ENCODE measurements at places on chromosomes 6 and 20.

DNA sequence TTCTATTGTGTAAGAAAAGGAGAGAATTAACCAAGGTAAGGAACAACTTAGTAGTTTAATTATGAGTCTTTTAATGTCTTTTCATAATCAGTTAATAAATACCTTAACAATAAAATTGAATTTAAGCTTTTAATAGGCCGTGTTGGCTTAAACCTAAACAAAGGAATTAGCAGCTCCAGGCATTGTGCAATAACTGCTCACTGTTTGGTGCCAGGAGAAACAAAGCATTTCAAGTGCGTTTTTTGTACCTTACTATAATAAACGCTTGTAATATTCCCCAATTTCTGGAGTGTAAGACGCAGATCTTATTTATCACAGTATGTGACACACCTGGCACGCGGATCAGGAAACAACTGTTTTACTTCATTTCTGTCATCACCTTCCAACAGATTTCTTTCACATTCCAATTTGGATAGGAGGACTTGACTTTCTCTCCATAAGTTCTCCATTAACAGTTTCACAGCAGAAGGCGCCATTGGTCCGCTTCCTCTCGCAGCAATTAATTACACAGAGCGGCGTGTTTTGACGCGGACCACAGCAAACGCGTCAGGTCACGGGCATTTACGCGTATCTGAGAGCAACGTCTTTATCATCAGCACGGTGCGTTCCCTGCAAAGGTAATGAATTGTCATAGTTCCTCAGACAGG, 335.8 kb upstream of the NT5E start:
- no peak for DNase-seq

DNA sequence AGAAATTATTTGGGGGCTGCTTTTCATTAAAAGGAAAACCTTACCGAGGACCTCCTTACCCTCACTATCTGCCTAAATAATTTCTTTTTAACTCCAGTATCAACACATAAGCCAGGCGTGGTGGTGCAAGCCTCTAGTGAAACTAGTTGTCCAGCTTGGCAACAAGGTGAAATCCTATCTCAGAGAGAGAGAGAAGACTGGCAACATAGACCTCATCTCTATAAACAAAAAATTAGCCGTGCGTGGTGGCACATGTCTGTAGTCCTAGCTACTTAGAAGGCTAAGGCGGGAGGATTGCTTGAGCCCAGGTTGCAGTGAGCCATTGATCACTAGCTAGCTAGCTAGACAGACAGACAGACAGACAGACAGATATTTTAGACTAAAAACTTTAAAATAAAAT, 92.5 kb downstream of the ARMC2 start:
- no peak for DNase-seq

DNA sequence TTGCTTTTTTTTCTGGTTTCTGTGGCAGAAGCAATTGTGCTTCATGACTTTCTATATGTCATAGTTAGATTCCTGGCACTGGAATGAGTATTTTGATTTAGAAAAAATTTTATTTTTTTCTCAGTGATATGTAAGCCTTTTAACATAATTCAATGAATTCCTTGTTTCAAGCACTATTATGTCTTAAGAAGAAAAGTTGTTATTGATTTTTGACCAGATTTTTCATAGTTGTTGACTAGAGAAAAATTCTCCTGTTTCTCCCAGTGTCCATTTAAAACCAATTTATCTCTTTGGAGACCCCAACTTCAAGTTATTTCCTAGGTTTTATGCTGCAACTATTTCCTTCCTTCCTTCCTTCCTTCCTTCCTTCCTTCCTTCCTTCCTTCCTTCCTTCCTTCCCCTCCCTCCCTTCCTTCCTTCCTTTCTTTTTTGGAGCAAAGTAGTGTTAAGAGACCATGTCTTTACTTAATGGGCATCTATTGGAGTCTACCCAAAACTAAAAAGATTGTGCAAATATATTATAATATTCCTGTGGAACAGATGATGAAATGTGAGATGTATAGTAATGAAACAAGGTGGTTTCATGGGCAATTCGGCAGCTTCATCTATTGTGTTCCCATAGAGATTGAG, 346.9 kb downstream of the RNF144B start:
- DNase-seq = no peak

- no peak for DNase-seq
Observed at GRCh38 chr20:32285621-32286371, 8.3 kb downstream of the KIF3B start.

DNA sequence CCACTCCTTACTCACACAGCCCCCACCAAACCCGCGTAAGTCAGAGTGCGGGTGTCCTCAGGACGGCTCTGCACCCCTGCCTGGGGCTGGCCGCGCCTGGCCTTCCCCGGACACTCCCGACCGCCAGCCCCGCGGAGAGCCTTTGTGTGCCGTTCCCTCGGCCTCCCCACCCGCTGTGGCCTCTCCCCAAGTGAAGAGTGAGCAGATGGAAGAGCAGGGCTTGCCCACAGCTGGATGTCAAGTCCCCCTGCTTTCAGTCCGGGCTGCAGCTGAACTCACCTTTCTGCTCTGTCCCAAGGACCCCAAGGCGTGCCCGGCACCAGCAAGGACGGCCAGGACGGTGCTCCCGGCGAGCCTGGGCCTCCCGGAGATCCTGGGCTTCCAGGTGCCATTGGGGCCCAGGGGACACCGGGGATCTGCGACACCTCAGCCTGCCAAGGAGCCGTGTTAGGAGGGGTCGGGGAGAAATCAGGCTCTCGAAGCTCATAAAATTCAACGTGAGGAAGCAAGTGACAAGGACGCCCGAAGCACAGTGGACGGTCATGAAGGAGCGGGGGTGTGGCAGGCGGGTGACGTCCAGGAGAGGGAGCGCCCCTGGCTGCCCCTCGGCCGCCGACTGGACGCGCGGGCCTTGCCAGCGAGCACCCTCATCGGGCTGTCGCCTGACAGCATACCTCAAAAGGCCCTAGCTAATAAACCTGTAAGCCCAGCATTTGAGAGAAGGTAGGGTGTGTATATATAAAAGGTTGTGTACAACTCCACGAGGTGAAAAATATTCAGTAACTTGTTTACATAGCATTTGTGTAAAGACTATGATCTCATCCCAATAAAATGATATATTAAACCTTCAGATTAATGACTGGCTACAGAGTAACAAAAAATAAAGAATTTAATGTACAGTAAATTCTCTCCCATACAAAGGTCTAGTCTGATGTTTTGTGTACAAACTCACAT, 21.1 kb downstream of the TCFL5 start:
- DNase-seq = no peak

- no peak for DNase-seq
Observed at GRCh38 chr6:169249057-169249456, 4.6 kb downstream of the THBS2 start.

DNA sequence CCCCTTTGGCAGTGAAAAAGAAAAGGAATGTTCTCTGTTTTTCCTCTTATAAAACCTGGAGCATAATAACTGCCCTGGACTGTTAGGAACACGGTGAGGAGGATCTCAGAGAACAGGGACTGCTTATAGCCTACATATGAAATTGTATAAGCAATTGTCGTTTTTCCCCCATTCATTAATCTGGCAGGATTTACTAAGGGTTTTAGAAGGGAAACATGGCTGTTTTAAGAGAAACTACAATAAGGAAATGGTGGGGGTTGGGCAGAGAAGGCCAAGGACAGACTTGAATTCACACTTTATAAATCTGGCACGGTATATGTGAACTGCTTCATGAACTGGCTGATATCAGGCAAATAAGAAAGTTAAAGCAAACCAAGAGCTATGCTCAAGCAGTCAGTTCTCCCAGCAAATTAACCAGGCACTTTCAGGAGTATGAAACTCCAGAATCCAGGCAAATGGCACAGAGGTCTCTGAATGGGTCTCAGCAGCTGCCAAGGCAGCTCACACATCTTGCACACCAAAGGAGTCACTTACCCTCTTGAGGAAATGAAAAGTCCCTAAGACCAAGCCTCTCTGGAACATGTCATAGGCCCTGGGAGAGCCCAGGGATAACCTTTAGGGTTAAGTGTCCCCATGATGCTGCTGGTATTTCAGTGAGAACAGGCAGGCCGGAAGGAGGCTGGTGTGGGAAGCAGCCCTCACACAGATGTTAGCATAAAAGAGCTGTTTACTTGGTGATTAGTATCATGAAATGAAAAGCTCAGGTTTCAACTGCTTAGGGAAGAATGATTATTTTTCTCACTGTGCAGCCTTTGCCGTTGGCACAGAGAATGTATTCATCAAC, 260.5 kb upstream of the MARCKS start:
- DNase-seq = no peak

DNA sequence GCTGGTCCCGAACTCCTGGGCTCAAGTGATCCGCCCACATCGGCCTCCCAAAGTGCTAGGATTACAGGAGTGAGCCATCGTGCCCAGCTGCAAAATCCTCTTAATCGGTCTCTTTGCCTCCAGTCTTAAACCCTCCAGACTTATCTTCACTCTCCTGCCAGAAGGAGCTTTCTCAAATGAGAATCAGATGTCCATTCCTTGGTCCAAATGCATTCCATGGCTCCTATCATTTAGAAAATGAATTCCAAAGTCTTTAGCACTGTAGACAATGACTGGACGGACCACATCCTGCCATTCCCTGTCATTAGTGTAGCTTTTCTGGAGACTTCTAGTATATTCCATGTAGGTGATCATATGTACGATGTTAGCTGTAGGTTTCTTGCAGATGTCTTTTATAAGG, 141.9 kb downstream of the ID4 start:
- DNase-seq = no peak

DNA sequence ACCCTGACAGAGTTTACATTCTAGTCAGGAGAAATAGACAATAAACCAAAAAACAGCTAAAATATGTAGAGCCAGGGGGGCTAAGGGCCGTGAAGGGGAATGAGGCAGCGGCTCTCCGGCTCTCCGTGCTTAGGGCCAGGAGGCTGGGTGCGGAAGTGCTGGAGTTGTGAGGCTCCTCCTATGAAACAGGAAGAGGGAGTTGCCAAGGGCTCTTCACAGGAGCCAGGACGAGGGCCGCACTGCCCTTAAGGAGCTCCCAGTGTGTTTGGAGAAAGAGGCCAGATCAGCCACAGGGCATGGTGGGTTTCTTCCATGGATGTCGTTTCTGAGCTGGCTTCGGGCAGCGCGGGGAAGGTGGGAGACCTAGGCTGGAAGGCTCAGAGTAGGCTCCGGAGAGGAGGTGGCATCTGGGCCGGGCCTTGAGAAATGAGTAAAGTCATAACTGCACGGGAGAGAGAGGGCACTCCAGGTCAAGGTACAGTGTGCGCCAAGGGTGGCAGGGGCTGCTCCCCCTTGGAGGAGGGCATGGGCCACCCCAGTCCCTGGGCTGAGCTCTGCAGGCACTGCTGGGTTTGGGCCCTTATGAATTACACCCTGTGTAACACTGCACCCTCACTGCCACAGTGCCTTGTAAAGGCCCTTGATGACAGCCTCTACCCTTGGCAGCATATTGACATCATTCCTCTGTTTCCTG, 20.8 kb upstream of the MLN start:
- no peak for DNase-seq

- DNase-seq = no peak
Observed at GRCh38 chr20:49580813-49581174, 12.9 kb upstream of the PTGIS start.

DNA sequence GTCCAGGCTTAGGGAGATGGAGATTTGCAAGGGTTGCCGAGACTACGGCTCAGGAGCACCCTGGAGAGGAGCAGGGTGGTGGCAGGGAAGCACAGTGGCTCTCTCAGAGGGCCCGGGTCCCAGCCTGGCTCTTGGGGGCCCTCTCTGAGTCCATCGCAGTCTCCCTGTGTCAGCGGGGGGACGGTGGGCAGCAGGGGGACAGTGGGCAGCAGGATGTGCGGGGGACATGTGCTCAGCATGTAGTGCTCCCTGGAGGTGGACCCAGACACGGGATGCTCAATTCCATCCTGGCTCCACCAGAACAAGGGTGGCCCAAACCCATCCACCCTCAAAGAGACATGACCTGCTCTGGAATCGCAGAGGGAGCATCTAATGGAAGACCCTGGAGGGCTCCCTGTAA, 43.0 kb upstream of the ZBP1 start:
- DNase-seq = no peak

DNA sequence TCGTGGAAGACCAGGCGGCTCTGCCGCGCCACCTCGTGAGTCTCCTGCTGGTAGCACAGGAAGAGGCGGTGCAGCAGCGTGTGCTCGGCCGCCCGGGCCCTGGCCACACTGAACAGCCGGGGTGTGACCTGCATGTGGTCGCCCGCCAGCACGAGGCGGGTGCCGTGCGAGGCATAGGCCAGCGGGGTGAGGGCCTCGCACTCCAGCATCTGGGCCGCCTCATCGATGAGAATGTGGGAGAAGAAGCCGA, 7.0 kb downstream of the HELZ2 start:
- DNase-seq = no peak

DNA sequence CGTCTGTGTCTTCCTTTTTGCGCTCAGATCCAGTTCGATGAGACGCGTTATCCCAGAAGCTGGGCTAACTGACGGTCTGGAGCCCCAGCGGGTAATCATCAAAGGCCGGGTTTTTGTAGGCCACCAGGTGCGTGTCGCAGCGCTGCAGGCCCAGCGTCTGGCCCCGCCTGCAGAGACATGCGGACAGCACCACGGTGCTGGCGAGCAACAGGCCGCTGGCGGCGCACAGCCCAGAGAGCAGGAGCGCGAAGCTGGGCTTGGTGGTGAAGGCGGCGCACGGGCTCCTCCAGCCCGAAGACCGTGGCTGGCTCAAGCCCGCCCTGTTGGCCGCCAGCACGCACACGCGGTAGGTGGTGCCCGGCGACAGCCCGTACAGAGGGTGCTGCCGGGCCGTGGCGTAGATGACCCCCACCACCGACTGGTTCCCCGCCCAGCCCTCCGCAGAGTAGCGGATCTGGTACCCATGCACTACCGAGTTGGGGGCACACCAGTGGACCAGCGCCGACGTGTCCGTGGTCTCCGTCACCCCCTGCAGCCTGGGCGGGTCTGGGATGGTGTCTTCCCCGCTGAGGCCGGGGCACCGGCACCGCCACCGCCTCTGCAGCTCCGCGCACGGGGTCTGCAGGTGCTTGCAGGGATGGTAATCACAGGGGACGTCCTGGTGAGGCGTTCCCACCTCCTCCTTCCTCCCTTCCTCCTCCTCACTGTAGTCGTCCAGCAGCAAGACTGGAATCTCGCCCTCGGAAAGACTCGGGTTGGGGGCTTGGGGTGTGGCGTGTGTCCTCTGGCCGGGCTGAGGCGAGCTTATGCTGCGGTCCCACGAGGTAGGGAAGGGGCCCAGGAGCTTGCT, 12.7 kb downstream of the LRRN4 start:
- no peak for DNase-seq
